ENCODE measurements at places on chromosomes 11 and 22.

- no peak for DNase-seq
Observed at GRCh38 chr11:16009021-16009420, 347.3 kb downstream of the SOX6 start.

GRCh38 chr11:128483211-128483788 lies 104.1 kb downstream of the ETS1 start:
- no peak for DNase-seq

- DNase-seq = no peak
Observed at GRCh38 chr11:133950874-133951326, 5.9 kb downstream of the IGSF9B start.

DNA sequence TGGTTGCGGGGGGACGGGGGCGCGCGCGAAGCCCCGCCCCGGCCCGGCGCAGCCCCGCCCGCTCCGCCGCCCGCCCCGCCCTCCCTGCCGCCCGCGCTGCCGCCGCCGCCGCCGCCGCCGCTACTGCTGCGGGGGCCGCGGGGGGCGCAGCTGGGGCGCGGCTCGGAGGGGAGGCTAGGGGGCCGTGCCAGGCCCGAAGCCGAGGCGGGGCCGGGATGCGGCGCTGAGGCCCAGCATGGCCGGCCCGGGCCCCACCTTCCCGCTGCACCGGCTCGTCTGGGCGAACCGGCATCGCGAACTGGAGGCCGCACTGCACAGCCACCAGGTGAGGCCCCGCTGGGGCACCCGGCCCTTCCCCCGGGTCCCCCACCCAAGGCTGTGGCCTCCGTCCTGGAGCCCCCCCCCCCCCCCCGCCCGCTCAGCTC lies at the start of gene ANKRD13D:
Gene ANKRD13D (plus strand): TSS at position 78 of the 425 bp plus-strand sequence. CDS start 158 bp downstream, at position 236.
- no peak for DNase-seq

DNA sequence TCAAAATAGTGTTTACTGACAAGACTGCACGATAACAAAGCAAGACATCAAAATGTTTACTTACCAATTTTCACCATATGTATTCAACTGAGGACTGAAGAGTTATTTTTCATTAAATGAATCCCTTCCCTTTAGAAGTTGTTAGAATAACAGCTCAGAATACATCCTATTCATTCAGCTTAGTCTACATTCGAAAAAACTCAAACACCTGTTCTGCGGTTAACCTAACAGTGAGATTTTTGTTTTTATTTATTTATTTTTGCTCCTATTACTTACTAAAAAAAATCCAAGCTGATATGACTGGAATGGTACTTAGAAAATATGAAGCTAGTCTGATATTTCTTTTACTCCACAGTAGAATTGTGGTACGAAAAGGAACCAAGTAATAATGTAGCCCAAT lies 10.0 kb downstream of the KCNA4 start:
- DNase-seq = no peak

GRCh38 chr11:134675983-134676382 lies 263.9 kb upstream of the B3GAT1 start:
- DNase-seq = no peak

- DNase-seq = no peak
Observed at GRCh38 chr11:107157146-107157808, 139.0 kb upstream of the GUCY1A2 start.

- no peak for DNase-seq
Observed at GRCh38 chr11:65891219-65892136, 1.0 kb downstream of the CCDC85B start.

- DNase-seq = no peak
Observed at GRCh38 chr11:111663820-111664219, 61.6 kb downstream of the SIK2 start.

DNA sequence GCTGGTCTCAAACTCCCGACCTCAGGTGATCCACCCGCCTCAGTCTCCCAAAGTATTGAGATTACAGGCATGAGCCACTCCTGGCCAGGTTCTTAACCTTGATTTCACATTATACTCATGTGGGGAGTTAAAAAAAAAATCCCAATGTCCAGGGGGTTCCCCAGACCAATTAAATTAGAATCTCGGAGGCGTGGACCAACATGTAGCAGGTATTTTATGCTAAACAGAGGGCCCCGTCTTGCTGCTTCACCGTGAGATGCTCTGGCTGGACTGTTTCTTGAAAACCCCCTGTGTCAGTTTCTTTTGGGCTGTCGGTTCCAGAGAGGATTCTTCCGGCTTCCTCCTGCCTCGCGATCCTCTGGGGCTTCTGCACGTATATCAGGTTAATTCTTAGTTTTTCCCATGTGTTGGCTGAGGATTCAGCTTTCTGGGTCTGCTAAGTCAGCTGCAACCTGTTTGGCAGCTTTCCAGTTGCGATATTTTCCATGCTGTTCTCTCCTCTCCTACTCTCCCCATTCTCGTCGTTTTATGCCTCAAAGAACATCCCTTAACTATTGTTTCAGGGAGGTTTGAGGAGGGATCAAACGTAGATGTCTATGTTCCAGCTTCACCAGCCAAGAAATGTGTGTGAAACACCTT lies 50.6 kb upstream of the ACCSL start:
- DNase-seq = no peak

DNA sequence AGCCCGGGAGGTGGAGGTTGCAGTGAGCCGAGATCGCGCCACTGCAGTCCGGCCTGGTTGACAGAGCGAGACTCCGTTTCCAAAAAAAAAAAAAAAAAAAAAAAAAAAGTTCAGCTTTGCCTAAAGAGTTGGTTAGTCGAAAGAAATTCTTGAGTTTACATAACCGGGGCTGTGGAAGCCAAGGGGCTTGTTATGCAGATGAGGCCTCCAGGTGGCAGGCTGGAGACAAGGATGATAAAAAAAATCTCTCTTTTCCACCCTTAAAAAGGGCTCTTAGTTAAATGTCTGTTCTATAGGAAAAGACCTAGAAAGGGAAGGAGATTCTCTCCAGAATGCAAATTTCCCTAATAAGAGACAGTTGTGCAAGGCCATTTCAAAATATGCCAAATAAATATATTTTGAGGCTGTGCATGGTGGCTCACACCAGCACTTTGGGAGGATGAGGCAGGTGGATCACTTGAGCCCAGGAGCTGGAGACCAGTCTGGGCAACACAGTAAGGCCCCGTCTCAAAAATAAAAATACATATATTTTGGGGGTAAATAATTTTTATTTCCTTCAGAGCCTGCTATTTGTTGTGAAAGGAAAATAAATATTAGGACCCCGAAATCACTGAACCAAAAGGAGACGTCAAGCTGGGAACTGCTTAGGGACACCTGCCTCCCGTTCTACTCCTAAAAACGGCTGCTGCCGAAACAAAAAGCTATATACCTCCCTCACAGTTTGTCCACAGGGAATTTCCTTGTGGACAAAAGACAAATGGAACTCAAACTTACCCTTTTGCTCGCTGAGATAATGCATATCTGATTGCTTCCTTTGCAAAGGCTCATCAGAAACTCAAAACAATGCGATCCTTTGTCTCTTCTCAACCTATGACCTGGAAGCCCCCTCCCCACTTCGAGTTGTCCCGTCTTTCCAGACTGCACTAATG lies 2.4 kb upstream of the IFITM2 start:
- no peak for DNase-seq

GRCh38 chr11:118924591-118925585 lies 838 bp downstream of the BCL9L start:
- DNase-seq = no peak

DNA sequence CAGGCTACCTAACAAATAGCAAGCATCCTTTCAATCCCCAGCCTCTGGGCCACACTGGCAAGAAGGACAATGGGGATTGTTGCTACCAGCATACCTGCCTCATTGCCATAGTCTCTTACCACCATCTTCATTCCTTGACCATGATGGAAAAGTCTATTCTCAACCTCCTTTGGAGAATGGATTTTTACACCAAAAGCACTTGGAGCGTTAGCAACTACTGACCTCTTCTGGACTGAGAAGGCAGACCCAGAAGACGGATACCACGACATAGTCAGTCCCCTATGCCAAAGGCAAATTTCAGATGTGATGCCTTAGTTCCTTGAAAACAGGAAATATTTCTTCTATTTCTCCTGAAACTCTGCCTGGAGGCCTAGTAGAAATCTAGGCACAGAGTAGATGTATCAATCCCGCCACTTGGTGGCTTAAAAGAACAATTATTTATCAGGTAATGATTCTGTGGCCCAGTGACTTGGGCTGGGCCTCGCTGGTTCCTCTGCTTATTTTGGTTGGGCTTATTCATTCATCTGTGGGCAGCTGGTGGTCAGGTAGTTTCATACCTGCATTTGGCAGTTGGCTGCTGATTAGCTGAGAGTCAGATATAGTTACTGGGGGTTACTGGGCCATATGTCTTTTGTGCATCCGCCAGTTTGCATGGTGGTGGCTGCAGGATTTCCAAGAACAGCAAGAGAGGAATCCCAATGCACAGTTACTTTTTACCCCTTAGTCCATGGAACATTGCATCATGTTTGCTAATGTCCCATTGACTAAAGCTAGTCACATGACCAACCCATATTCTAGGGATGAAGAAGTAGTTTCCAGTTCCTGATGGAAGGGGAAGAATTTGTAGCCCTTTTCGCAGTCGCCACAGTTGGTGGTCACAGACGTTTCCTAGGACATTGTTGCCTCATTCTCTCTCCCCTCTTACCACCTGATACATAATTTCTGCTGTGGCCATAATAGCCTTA lies 75.2 kb downstream of the DHCR7 start:
- no peak for DNase-seq

DNA sequence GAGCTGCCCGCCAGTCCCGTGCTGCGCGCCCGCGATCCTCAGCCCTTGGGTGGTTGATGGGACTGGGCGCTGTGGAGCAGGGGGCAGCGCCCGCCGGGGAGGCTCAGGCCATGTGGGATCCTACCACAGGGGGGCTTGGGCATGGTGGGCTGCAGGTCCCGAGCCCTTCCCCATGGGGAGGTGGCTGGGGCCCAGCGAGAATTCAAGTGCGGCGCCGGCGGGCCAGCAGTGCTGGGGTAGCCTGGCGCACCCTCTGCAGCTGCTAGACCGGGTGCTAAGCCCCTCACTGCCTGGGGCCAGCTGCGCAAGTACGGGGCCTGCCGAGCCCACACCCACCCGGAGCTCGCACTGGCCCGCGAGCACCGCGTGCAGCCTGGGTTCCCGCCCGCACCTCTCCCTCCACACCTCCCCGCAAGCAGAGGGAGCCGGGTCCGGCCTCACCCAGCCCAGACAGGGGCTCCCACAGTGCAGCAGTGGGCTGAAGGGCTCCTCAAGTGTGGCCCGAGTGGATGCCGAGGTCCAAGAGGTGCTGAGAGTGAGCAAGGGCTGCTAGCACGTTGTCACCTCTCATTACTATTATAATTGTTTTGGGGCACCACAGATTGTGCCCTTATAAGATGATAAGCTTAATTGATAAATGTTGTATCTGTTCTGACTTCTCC lies 333.2 kb downstream of the CASP12 start:
- no peak for DNase-seq

DNA sequence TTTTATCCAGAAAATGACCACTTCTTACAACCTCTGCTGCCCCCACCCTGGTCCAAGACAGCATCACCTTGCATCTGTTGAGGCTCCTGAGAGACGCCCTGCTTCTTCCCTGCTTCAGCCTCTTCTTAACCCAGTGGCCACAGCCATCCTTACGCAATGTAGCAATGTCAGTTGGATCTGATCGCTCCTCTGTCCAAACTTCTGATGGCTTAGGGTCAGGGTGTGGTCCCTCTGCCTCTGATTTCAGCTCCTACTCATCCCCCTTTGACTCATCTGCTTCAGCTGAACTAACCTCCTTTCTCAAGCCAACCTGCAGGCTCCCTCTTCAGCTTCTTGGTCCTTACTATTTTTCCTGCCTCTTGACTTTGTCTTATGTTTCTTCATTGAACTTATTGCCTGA lies 280.8 kb downstream of the KIRREL3 start:
- DNase-seq = no peak

GRCh38 chr11:94794287-94795168 lies 26.4 kb downstream of the AMOTL1 start:
- no peak for DNase-seq

DNA sequence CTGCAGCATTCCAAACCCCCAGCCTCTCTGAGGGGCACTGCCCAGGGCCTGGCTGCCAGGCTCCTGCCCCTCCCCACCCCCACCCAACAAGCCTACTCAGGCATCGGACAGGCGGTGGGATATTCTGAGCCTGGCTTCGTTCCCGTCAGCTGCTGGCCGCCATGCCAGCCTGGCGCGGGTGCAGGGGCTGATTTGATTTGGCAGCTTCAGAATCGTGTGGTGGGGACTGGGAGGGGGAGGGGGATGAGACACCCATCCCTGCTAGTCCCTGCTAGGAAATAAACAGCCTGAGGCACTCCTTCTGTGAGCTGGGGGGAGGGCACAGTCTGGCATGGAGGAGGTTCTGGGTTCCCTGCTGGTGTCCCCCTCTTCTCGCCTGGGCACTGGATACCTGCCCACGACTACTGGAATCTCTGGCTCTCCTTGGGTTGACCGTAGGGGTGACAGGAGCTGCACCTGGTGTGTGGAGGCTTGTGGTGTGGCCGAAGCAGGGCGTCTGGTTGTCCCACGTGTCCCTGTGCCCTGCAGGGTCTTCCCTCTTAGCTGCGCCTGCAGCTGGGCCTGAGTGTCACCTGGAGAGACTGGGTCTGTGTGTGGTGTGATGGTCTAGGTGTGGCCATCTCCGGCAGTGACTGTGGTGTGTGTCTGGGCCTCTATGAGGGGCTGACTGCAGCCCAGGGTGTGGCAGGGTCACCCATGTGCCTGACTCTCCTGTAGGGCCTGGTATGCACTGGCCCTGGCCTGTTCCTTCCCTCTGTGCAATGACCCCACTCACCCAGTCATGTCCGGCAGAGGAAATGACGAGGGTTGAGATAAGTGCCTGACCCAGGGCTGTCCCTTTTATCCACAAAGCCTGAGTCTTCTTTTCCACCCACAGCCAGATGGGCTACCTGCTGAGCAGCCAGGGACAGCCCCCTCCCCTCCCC lies 42.2 kb downstream of the PDE2A start:
- no peak for DNase-seq

DNA sequence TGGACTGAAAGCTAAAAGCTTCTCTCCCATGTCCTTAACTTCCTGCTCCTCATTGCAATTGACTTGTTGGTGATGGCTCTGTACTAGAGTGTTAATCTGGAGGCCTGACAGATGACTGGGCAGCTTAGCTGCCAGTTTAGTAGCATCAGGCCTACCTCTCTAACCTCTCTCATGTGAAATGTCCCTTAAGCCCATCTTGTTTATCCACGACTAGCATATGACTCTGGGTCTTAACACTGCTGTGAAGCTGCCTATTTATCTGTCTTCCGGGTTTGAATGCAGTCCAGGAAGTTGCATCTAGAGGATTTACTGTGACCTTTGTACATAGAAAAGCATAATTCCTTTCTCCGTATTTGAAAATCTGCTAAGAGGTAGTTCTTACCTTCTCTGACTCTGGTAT lies 85.3 kb upstream of the HORMAD2 start:
- DNase-seq = no peak

GRCh38 chr11:16784666-16785065 lies 46.2 kb downstream of the C11orf58 start:
- DNase-seq = no peak

- DNase-seq = no peak
Observed at GRCh38 chr11:18065572-18065971, 19.5 kb upstream of the TPH1 start.

GRCh38 chr11:11565636-11566035 lies 56.2 kb downstream of the GALNT18 start:
- DNase-seq = no peak

All from activated CD8-positive, alpha-beta memory T cell treated with anti-CD3 and anti-CD28 coated beads for 1 hour (primary cell).